ENCODE measurements at places on chromosomes 6 and 20.

DNA sequence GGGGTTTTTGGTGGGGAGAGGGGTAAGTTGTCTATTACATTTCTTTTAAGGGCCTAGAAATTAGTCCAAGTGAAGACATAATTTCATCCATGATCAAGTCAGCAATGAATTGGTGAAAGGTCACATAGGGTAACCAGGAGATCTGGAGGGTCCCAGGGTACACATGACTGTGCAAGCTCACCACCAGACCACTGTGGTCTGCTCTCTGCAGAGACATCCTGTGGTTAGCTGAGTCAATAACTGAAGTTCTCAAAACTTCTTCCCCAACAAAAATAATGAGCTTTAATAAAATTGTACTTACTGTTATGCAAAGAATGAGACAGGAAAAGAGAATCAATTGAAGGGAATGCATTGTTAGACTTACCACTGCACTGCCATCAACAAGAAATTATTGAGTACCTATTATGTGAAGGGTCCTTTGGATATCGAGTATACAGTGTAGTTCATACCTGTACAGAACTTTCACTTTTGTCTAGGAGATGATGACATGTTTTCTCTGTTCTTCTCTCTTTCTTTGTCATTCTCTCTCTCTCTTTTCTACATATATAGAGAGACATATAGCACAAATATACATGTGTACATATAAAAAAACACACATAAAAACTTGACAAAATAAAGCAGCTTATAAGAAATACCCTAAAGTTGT lies 209.8 kb downstream of the GJA1 start:
- no peak overlapping the region for H3K27ac ChIP-seq
- H3K4me1 ChIP-seq = no peaks in the 10 kb centered on the region
- no peak for DNase-seq
- no peaks in the 10 kb centered on the region for H3K27me3 ChIP-seq

- no peak overlapping the region for H3K27ac ChIP-seq
- no peak for DNase-seq
- H3K27me3 ChIP-seq = no peaks in the 10 kb centered on the region
- no peaks in the 10 kb centered on the region for H3K36me3 ChIP-seq
Observed at GRCh38 chr6:113649880-113650609, 207.1 kb upstream of the MARCKS start.

DNA sequence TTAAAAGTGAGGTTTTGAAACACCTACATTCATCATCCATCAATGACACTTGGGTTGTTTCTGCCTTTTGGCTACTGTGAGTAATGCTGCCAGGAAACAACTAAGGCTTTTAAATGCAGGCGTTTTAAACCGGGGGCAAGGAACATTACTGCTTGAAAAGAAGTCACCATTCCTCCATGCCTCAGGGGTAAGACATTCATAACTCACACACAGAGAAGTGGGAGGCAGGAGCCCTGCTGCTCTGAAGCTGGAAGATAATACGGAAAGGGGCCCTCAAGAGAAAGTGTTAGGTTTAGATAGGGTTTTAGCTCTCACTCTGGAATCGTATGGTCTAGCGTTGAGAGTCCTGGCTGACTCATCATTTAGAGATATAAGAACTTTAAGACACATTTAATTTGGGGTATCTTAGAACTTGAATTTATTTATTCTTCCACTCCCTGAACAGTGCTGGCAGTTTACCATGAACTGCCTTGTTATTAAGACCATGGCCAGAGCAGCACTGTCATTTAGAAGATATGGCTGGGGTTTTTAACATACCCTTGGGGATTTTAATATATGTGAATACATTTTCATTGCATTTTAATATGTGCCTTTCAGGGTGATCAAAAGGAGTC lies 1.8 kb downstream of the TUBB1 start:
- peaks cover 12% of the 10 kb centered on the region for H3K36me3 ChIP-seq
- H3K4me3 ChIP-seq = no peak overlapping the region
- H3K27me3 ChIP-seq = no peaks in the 10 kb centered on the region
- H3K4me1 ChIP-seq = peaks cover 3% of the 10 kb centered on the region
- no peak for DNase-seq
- H3K27ac ChIP-seq = no peak overlapping the region

DNA sequence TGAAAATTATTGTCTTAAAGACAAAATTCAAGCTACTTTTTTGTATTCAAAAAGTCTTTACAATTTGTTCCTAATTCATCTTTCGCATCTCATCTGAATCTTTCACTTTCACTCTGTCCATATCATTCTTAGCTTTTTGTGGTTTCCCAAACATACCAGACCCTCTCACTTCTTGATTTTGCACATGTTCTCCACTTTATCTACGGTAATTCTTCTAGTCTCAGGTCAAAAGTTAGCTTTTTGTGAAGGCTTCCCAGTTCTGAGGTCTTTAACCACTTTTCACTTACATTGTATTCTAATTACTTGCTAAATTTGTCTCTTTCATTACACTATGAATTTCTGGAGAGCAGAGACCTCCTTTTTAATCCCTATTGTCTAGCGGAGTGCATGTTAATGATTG lies 34.6 kb upstream of the EPHA7 start:
- no peaks in the 10 kb centered on the region for H3K27me3 ChIP-seq
- DNase-seq = no peak
- no peak overlapping the region for H3K27ac ChIP-seq
- H3K4me1 ChIP-seq = no peaks in the 10 kb centered on the region

DNA sequence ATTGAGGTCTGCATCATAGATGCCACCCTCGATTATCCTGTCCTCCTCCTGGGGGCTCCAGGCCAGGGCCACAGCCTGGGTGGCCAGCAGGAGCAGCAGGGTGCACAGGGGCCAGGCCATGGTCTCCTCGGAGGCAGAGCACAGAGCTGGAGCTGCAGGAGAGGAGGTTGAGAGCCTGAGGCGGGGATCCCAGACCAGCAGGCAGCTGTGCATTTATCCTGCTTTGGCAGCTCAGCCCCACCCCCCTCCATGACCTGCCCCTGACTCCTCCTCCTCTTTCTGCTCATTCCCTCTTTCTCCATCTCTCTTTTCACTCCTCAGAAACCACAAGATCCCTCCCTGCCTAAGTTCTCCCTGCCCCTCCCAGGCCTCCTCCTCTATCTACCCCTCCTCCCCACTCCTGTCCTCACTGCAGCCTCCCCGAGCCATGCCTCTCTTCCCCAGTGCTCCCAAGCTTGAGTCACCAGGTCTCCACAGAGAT lies at the start of gene CST2:
CST2 (minus strand) TSS at position 189 of the 481 bp plus-strand sequence; CDS start at position 120, 69 bp downstream.
- H3K27me3 ChIP-seq = no peaks in the 10 kb centered on the region
- H3K36me3 ChIP-seq = no peaks in the 10 kb centered on the region
- H3K4me1 ChIP-seq = no peaks in the 10 kb centered on the region
- no peak within 1 kb of the TSS for H3K27ac ChIP-seq
- no peak for DNase-seq

DNA sequence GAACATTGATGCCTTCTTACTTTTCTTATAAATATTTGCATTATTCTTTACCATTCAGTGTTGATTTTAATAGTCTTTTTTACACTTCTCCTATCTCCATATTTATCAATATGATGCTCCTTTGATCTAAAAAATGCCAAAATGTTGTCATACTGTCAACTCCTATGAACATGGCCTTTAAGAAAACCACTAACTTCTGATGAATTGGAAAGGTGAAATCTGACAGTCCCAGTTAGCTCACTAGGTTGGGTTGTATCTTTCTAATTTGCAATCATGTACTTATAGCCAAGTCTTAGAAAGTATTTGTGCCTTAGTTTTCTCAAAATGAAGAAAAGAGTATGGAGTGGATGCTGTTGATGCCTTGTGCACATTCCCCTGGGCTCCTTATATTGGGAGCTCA lies 75.4 kb upstream of the SPACA1 start:
- H3K27me3 ChIP-seq = peaks cover 8% of the 10 kb centered on the region
- no peak overlapping the region for H3K27ac ChIP-seq
- H3K4me1 ChIP-seq = no peaks in the 10 kb centered on the region
- DNase-seq = no peak
- no peak overlapping the region for H3K4me3 ChIP-seq
- no peaks in the 10 kb centered on the region for H3K36me3 ChIP-seq

- no peaks in the 10 kb centered on the region for H3K4me1 ChIP-seq
- H3K36me3 ChIP-seq = no peaks in the 10 kb centered on the region
- no peak overlapping the region for H3K27ac ChIP-seq
- DNase-seq = no peak
- H3K27me3 ChIP-seq = no peaks in the 10 kb centered on the region
Observed at GRCh38 chr6:1558388-1558787, 51.3 kb upstream of the FOXC1 start.

DNA sequence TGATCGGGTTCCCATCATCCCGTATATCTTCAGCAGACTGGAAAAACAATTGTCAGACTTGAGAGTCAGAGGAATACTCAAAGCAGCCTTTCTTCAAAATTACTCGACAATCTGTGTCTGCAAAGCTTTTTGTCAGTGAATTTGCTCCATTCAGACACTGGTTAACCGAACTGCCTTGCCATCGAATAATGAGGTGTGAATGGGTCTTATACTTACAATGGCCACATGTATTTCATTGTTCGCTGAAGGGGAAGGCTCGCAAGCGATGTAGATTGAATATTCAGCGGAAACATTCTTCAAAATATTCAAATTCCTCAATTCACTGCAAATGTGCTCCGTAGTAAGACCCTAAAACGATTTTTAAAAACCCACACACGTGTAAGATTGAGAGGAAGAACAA lies 32.9 kb downstream of the JAG1 start:
- no peak for DNase-seq
- no peaks in the 10 kb centered on the region for H3K27me3 ChIP-seq
- H3K4me1 ChIP-seq = no peaks in the 10 kb centered on the region
- H3K27ac ChIP-seq = no peak overlapping the region
